ENCODE measurements at places on chromosomes 2 and 18.

- no peak for DNase-seq
These were observed 196.0 kb downstream of the DCC start for GRCh38 chr18:52536039-52536438.

DNA sequence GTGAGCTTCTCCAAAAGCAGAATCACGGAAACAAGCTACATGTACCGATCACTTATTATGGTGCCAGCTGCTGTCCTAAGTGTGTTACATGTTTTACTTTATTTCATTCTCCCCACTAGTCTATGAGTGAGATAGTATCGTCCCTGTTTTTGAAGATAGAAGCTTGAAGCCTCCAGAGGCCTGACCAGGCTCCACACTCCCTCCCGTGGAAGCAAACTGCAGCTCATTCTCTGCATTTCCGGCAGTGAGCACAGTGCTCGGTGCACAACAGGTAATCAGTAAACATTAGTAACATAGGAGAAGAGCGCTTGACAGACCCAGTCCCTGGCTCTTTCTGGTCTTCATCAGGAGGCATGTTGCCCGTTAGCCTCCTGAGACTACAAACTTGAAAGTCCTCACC, 72.9 kb downstream of the ZBTB7C start:
- DNase-seq: no peak

DNA sequence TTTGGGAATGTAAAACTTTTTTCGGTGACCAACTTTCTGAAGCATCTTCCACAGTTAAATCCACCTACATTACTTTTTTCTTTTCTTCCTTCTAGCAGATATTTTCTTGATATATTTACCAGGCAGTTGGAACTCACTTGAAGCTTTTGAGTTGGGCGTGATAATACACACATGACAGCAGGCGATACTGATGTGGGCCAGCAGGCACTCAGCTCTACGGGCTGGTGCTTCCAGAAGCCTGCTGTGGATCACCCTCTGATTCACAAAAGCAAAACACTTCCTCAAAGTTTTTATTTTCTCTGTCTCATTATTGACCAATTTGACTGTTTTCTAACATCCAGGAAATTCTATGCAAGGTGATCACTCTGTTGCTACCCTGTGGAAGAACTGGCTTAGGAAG, 22.9 kb downstream of the GRHL1 start:
- DNase-seq: no peak

DNA sequence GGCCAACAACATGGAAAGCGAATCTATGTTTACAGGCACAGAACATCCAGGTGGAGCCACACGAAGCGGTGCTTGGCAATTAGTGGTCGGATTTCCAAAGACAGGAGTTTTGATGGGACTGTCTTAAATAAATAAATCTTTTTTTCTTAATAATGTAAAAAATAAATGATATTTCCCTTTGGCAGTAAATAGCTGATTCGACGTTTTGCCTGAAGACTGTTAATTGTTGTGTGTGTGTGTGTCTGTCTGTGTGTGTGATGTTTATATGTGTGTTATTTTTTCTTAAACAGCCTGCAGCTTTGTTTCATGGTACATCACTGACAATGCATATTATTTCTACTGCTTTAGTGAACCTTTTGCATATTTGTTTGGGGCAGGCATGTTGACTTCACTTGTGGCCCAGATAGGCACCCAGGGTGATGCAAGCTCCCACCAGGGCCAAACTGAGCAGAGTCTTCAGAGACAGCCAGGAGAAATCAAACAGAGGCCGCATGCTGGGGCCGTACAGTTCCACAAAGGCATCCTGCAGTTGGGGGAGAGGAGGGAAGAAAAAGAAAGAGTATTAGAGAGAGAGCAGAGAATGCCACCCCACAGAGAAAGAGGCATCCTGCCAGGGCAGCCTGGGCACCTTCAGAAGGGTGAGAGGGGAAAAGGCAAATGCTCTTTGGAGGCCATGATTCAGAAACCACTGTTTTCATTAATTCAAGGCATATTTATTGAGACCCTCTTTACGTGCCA, 191.2 kb downstream of the BCL2 start:
- no peak for DNase-seq

DNA sequence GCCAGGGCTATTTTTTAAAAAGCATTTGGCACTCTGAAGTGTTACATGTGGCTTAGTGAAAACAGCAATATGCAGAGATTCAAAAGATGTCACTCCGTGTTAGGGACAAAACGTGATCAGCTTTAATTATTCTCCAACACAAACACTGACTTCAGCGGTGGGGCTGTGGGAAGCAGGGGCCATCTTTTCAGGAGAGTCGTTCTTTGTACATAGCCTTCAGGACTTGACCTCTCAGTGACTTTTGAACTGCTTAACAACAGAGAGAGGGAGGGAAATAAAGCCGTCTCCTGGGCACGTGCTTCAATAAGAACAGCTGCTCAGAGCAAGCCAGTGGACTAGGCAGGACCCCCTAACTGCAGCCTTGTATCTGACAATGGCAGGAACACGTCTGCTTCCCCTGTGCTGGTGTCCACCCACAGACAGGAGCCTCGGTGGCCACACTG, 95.0 kb upstream of the HDAC4 start:
- no peak for DNase-seq

DNA sequence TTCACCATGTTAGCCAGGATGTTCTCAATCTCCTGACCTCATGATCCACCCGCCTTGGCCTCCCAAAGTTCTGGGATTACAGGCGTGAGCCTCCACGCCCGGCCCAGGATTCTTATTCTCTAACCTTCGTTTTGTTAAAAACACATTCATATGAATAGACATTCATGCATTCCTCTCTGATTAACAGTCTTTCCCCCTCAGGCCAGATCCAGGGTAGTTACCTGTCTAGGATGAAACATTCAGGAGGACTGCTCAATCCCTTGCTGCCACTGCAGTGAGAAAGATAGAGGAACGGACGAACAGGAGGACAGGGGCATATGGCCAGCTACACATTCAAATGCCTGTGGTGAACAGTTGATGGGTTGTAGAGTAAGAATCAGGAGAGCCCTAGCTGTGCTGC, 39.6 kb upstream of the EPC2 start:
- no peak for DNase-seq

- no peak for DNase-seq
These were observed 110.0 kb upstream of the RASGRP3 start for GRCh38 chr2:33366473-33366872.

DNA sequence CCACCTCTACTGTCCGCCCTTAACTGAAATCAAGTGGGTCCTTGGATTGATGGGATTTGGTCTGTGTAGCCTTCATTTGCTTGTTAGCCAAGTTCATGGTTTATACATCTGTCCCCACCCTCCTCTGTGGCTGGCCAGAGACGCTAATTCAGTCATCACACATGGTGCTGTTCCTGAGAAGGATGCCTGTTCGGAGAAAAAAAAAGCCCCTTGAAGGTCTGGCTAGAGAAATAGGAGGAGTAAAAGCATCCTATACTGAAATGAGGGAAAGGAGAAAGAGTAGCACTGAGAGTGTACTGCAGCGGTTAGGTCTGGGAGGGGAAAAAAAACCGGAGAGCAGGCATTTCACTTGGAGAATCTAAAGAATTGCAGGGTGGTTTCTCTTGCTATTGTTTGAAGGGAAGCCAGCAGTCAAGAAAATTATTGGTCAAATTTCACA, 180.6 kb upstream of the EPAS1 start:
- DNase-seq: no peak

- DNase-seq: no peak
These were observed 1928.8 kb upstream of the CELF4 start for GRCh38 chr18:39494211-39494896.

DNA sequence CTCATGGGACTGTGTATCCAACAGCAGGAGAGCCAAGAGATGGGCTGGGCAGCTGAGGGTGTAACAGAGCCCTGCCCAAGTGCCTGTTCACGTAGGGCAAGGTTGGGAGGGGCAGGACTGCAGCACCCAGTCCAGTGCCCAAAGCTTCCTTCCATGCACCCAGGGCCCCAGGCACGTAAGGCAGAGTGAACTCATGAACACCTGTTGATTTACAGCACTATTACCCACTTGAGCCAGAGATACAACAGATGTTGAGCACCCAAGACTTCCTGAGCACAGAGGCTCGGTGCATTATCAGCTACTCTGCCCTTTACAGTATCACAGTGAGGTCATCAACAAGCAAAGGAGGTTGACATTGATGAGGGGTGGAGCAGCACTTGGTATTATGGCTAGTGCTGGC, 50.2 kb upstream of the FHL2 start:
- no peak for DNase-seq

GRCh38 chr2:230634146-230634545, 78.5 kb upstream of the CAB39 start:
- no peak for DNase-seq

DNA sequence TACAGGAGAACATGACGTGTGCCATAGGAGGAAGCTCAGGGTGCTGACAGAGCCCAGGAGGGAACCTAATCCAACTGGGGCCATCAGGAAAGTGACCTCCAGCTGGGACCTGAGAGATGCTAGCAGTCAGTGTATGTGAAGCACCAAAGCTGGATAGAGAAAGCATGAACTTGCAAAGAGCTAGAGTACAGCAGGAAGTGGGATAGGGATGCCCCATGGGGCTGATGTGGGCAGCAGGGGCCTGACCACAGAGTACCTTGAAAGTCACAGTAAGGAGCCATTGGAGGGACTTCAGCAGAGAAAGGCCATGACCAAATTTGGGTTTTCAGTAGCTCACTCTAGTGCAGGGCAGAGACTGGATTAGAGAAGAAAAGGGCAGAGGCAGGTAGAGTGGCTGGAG, 91.6 kb upstream of the TTC39C start:
- DNase-seq: no peak

- DNase-seq: no peak
These were observed 43.6 kb downstream of the SRBD1 start for GRCh38 chr2:45567288-45567963.

DNA sequence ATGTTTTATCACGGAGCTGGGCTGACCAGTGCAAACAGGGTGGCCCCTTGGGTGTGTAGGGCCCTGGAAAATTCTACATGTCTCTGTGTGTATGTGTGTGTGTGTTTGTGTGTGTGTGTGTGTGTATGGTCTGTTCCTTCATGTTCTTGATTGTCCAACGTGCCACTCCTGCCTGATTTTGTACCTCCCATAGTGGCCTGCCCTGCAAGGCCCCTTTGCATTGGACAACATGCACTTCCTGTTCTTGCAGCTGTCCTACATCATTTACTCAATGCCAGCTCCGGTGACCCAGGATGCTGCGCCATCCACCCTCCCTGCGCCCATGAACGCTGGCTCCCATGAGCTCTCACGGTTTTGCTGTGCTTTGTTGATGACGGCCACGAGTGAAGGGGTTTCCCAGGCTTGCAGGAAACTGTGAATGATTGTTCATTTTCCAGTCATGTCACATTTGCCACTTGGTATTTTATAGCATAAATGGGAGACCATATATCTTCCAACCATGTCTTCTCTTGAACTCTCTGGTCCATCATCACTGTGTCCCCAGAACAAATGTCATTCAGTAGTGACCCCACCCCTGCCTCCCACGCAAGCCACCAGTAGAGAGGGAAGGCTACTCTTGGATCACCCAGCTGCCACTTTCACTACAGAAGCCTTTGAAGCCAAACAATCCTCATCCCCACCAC, 69.7 kb upstream of the NCK2 start:
- DNase-seq: no peak

GRCh38 chr2:108612153-108612513, 77.9 kb downstream of the LIMS1 start:
- no peak for DNase-seq

- DNase-seq: no peak
These were observed 37.3 kb upstream of the RNF152 start for GRCh38 chr18:61929881-61930640.

DNA sequence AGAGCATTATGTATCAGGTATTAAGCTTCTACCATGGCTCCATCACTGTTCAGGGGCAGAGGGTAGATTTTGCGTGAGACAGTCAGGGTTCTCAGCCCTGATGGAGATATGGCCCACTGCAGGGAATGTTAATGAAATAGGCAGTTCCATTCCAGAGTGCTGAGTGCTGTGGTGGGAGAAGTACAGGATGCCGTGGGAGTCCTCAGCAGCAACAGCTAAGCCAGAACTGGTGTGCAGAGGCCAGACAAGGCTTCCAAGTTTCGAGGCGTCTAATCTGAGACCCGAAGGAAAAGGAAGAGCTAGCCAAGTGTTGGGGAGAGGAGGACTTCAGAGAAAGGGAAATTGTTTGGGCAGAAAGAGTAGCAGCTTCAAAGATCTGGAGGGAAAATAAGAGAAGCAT, 30.2 kb upstream of the MAPRE2 start:
- DNase-seq: no peak

DNA sequence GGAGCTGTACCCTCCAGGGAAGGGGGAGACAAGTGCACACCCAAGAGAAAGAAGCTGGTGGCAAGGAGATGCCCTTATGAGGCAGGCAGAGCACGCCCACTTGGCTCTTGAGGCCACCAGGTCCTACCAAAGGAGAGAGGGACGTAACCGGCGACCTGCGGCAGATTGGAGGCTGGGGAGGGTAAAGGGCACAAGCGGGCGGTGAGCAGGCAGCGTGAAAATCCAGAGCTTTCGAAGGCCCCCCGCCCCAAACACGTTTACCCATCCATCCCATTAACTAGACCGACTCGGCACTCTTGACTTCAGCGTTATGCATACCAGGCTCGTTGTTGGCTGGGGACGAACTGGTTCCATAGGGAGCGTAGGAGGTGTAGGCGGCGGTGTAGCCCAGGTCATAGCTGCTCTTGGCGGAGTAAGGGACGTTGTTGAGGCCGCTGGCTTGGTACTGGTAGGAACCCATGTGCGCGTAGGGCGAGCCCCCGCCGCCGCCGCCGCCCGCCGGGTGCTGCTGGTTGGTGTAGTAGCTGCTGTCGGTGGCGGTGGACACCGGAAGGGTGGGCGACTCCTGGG, 794 bp downstream of the DLX2 start:
- no peak for DNase-seq

GRCh38 chr2:42073739-42074503, 26.1 kb downstream of the PKDCC start:
- no peak for DNase-seq

GRCh38 chr2:8107621-8108378, 574.1 kb upstream of the ID2 start:
- no peak for DNase-seq

DNA sequence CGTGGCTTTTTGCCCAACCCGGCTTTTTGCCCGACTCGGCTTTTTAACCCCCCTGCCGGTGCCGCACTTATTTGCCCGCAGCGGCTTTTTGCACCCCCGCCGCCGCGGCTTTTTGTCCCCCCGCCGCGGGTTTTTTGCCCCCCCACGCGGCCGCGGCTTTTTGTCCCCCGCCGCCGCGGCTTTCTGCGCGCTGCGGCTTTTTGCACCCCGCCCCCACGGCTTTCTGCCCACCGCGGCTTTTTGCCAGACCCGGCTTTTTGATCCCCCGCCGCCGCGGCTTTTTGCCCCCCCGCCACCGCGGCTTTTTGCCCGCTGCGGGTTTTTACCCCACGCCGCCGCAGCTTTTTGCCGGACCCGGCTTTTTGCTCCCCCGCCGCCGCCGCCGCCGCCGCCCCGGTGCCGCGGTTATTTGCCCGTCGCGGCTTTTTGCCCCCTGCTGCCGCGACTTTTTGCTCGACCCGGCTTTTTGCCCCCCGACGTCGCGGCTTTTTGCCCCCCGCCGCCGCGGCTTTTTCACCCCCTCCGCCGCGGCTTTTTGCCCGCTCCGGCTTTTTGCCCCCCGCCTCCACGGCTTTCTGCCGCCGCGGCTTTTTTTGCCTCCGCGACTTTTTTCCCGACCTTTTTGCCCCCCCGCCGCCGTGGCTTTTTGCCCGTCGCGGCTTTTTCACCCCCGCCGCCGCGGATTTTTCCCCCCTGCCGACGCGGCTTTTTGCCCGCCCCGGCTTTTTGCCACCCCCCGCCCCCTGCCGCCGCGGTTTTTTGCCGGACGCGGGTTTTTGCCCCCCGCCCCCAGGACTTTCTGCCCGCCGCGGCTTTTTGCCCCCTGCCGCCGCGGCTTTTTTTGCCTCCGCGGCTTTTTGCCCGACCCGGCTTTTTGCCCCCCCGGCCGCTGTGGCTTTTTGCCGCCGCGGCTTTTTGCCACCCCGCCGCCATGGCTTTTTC, 2786.5 kb downstream of the RPIA start:
- no peak for DNase-seq

GRCh38 chr2:99365661-99366060, 28.5 kb downstream of the EIF5B start:
- no peak for DNase-seq

Measured in stimulated activated CD8-positive, alpha-beta memory T cell treated with anti-CD3 and anti-CD28 coated beads, Interleukin-4, amount 100 ng/mL, for 4 hours (primary cell).